ENCODE measurements at places on chromosomes 3 and 15.

DNA sequence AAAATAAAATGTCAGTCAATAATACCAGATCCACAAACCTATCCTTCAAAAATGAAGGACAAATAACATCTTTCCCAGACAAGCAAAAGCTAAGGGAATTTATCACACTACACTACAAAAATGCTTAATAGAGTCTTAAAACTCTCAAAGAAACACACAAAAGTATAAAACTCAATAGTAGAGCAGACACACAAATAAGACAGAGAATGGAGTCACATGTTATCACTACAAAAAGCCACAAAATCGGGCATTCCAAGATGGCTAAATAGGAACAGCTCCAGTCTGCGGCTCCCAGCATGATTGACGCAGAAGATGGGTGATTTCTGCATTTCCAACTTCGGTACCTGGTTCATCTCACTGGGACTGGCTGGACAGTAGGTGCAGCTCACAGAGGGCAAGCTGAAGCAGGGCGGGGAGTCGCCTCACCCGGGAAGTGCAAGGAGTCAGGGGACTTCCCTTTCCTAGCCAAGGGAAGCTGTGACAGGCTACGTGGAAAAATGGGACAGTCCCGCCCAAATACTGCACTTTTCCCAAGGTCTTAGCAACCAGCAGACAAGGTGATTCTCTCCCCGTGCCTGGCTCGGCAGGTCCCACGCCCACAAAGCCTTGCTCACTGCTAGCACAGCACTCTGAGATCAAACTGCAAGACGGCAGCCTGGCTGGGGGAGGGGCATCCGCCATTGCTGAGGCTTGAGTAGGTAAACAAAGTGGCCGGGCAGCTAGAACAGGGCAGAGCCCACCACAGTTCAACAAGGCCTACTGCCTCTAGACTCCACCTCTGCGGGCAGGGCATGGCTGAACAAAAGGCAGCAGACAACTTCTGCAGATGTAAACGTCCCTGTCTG is 46.3 kb downstream of the SENP7 start:
- no peak for DNase-seq

DNA sequence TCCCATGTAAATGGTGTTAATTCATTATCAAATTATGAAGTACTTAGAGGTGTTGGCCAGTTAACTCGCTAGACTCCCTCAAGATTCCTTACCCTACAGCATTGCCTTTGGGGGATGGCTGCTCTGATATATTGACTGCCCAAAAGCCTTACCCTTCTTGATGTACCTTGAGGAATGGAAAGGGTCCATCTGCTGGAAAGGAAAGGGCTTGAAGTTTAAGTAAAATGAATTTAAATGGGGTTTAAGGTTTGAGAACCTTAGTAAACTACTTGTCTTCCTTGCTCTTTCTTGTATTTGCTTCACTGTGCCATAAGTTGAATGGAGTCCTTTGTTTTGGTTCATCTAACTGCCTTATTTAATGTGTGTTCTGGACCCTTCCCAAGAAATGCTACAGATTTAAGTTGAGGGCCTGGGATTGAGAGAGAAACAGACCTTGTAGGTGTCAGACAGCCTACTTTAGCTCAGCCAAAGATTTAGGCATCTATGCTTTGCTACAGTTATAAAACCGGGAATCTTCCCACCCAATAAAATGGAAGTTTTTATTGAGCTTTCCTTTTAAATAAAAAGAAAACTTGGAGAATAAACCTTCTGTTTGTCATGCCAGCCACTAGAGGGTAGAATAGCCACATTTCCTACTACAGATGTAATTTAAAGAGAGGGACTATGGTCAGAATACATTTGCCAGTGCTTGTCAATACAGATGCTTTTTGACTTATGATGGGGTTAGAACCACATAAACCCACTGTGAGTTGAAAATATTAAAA is 25.3 kb downstream of the CMSS1 start:
- peak; percentile 76 for DNase-seq

DNA sequence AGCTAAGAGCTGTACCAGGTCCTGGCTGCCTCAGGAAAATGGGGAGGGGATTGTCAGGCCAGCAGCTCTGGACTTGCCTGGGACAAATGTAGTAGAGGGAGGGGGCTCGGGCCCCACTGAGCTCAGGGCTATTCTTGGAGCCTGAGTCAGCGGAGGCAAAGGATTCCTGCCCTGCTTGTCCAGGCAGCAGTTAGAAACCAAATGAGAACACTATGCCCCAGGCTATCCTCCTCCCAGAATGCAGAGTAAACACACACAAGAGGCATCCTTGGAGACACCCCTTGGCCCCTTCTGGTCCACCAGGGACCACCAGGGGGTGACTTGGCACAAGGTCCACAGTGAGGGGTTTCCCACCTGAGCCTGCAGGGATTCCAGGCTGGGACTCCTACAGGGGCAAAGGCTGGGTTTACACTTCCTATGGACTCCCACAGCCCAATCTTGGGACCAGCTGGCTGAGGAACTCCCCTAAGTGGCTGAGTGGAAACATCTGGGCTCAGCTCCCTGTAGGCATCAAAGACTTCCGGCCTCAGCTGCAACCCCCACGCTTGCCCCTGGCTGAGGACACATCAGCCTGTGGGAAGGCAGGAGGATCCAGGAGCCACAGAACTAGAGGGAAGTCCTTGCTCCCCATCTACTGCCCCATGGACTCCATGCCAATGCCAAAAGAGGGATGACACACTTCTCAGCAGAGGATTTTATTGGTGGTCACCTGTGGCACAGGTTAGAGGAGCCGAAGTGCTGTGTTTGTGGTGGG is 3.4 kb upstream of the COL7A1 start:
- no peak for DNase-seq

- no peak for DNase-seq
These were observed 25.3 kb downstream of the FBXO22 start for GRCh38 chr15:75928680-75929608.

GRCh38 chr3:155317211-155317610 is 23.7 kb upstream of the STRIT1 start:
- no peak for DNase-seq

GRCh38 chr3:172135185-172135584 is 95.8 kb downstream of the FNDC3B start:
- no peak for DNase-seq

GRCh38 chr3:38648659-38649499 is 608 bp downstream of the SCN5A start:
- no peak for DNase-seq

- DNase-seq: peak; percentile 77
These were observed 2.0 kb upstream of the GP9 start for GRCh38 chr3:129058441-129059200.

GRCh38 chr3:127170814-127171213 is 22.1 kb upstream of the PRR23E start:
- DNase-seq: peak; percentile 70

GRCh38 chr15:64892847-64893403 is 18.8 kb upstream of the ANKDD1A start:
- DNase-seq: no peak

- no peak for DNase-seq
These were observed 18.6 kb upstream of the SLC24A5 start for GRCh38 chr15:48102167-48102566.

DNA sequence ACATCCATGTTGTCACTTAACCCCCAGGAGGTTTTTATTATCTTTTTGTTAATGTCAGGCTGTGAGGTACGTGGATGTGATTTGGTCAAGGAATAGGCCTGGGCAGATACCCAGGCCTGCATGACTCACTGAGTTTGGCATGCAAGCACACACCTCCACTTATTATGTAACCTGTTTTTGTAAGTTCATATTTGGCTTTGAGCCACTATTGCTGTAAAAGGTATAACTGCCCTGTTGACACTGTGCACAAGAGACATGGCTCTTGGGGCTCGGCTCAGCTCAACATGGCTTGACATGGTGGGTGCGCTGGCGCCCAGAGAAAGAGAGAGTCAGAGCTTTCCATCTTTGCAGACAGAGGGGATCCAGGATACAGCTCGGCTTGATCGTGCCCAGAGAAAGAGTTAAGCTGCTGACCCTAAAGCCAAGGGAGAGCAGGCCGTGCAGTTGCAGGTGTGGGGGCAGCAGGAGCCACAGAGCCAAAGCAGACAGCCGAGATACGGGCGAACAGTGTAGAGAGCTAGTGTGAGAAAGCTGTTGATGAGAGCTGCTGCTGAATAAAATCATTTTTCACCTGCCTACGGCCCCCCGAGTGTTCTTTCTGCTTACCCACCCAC is 67.9 kb upstream of the UNC13C start:
- DNase-seq: no peak

GRCh38 chr3:141015481-141015880 is 35.7 kb upstream of the SPSB4 start:
- DNase-seq: no peak

GRCh38 chr3:157551961-157552360 is 48.7 kb upstream of the VEPH1 start:
- DNase-seq: no peak

DNA sequence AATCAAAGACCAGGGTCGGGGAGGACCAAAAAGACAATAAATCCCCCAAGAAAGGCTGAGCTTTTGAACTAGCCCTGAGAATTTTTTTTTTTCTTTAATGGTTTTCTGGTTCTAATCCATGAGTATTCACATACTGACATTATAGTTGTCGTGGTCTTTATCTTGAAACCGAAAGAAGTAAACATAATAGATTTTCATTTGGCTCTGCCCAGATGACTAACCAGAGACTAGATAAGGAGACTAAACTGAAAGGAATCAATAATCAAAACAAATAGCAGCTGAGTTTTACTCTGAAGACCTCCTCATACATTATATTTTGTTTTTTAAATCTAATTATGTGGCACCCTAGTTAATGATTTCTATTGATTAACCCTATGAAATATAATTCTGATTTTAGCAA is 381.4 kb downstream of the CNTN3 start:
- DNase-seq: no peak

DNA sequence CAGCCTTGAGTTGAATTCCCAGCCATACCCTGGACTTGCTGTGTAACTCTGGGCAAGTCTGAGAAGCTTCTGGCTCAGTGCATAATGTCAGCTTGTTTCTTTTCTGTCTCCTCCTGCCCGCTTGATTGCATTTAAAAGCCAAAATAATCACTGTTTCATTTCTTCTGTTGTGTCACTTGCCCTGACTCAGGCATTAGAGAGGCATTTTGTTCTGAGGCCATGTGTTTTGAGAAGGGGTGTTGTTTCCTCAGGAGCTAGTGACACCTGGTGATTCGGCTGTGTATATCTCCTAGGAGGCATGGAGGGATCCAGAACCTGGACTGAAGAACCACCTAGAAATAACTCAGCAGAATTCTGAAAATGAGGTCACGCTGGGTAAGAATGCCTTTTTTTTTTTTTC is 16.0 kb downstream of the WDR73 start:
- DNase-seq: no peak

- DNase-seq: no peak
These were observed 33.9 kb upstream of the STT3B start for GRCh38 chr3:31498791-31499190.

DNA sequence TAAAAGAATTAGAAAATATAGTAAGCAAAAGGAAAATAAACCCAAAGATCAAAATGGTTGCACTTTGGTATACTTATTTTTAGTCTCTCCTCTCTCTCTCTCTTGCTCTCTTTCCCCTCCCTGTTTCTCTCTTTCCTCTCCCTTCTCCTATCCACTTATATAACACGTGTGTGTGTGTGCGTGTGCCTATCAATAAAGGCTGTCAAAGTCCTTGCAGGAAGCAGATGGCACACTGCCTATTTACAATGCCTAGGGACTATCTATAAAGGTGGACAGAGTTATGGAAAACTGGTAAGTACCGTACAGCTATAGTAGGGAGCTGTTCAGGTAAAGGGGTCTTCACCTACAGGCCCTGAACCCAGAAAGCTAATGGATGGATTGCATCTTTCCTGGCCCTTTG is 161.6 kb downstream of the SQOR start:
- no peak for DNase-seq

DNA sequence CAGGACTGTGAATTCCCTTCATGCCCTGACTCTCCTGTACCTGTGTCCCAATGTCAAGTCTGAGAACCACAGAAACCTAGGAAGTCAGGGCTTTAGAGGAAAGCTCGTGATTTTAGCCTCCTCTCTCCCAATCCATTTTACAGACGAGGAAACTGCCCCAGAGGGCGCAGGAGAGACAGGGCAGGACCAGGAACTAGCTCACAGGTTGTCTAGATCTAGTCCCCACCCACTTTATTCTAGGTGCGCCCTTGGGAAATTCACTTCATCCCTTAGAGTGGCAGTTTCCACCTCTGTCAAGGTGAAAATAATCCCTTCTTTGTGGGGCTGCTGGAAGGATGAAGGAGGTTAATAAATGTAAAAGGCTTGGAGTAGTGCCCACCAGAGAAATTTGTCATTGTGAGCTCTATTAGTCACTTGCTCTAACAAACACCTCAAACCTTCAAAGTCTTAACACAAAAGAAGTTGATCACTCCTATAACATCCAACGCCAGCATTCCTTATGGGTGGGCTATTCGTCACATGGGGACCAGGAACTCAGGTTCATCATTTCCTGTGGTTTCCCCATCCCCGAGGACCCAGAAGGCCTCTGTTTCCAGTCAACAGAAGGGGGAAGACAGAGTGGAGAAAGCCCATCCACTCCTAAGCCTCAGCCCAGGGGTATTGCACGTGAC is 282.3 kb downstream of the XXYLT1 start:
- no peak for DNase-seq

DNA sequence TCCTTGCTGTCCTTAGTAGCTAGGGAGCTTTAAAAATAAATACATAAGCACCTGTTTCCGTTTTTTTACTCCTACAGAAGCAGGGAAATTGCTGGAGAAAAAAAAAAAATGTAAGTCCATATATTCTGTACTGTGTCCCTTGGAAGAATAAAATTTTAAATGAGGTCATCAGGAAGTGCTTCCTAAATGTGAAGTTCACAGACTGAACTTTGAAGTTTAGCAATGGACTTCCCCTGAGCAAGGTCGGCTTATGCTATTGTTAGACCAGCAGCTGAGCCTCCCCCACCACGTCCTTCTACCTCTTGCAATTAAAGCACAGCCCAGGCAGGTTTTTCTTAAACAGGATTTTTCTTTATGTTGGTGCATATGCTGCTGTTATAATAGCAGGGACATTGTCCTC is 26.3 kb downstream of the LIPC start:
- DNase-seq: no peak

DNA sequence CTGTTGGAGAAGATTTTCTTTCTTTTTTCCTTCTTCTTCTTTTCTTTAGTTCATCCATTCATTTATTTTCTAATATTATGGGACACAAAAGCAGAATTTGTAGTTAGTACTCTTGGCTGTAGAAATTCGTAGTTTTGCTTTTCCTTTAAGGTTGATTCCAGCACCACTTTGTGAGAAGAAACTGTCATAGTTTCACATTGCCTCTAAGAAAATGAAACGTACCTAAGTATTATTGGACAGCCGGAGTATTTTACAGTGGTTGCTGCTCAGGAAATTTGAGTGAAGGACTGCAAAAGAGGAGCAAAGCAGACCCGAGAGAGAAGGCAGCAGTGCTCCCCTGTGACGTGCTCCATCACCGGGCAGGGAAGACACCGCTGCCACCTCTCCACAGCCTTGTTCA is 48.1 kb downstream of the PLCL2 start:
- DNase-seq: no peak
